KBM-7 (cell line): ENCODE measurements at places on chromosomes 3 and 15.

DNA sequence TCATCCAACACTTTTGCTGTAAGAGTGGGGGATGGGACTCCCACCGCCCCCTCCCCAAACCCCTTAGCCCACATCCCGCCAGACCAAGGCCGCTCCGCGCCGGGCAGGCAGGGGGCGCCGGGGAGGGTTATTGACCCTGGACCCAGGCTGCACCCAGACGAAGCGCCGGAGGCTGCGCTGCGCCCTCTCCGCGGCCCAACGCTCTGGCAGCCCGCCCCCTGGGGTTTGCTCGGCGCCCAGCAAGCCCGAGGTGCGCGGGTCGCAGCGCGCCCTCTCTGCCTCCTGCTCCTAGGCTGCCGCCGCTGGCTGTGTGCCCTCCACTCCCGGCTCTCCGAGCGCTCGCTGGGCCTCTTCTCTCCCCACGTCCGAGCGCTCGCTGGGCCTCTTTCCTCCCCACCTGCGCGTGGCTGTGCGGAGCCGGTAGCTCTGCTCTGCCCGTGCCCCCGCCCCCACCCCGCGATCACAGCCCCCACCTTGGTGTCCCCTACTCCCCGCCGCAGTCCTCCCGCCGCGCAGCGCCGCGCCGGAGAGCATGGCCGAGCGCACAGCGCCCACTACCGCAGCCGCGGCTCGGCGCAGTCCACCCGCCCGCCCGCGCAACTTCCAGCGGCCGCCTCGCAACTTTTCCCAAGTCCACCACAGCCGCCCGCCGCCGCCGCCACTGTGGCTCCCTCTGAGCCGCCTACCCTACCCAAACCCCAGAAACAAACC is 1.2 kb downstream of the MECOM start:
- DNase-seq = peak; percentile 79

- DNase-seq = peak; percentile 44
Observed at GRCh38 chr3:46981932-46982471, 2.5 kb downstream of the NBEAL2 start.

- peak; percentile 89 for DNase-seq
Observed at GRCh38 chr3:141796081-141796888, 33.1 kb downstream of the GRK7 start.

DNA sequence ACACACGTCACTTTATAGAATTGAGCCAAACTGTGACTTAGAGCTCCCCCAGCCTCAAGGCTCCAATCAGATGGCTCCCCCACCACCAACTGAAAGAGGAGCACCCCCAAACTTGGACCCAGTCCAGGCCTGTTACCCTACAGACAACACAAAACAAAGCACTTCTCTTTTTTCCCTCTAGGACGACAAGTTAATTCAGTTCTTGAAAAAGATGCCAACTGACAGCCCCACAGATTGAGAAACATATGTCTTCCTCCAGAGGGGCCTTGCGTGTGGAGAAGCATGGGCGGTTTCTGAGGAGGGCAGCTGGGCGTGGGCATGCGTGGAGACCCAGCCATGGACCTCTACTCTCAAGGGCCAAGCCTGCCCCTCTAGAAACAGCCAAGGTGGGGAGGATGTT is 229.5 kb downstream of the SHQ1 start:
- peak; percentile 87 for DNase-seq

DNA sequence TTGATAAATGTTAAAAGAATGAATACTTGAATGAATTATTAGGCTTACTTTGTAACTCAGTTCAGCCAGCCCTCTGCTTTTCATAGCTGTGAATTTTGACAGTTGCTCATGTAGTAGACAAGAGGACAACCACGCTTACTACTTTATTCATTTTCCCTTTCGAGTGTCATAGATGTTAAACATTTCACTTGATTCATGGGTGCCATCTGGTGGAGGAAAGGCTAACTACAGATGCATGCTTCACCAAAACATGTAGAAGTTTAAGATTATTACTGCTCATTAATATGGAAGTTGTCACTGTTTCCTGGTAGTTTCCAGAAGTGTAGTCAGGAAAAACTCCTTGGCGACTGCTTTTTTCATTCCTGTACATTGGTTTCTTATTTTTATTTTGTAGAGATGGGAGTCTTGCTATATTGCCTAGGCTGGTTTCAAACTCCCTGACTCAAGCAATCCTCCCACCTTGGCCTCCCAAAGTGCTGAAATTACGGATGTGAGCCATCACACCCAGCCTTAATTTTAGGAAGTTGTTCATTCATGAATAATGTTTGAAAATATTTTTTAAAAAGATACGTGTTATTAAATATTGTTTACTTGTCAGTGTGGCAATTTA is 163.2 kb downstream of the B3GALNT1 start:
- peak; percentile 82 for DNase-seq

DNA sequence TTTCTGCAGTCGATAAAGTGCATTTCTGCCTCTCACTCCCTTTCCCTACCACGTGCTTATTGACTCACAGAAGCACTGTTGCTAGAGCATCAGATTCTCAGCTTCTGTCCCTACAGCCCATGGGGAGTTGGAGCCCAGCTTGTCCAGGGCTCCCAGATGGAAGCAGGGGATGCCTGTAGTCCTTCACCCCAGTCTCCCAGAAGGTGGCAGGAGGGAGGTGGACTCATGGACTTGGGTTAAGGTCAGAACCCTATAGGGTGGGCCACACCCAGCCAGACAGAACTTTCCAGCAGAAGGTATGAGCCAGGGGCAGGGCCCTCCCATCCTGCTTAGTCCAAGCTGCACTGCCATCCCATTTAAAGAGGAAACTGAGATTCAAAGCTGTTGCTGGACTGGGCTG is 33.1 kb upstream of the SEMA3F start:
- DNase-seq = no peak

- no peak for DNase-seq
Observed at GRCh38 chr15:70704166-70704565, 59.2 kb downstream of the UACA start.

DNA sequence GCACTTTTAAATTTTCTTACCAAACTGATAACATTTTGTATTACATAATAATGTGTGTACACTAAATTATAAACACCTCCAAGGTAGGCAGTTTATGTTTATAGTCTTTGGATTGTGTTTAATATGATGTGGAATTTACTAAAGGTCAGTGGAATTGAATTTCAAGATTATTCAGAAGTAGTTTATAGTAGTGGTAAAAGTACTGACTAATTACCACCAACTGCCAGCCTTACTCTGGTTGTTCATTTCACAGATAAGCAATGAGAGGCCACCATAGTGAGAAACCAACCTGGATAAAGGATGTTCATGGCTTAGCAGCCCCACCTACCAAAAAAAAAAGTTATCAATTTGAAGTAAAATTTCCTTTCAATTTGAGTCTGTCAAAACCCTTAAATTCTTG is 54.0 kb upstream of the EIF5A2 start:
- no peak for DNase-seq

DNA sequence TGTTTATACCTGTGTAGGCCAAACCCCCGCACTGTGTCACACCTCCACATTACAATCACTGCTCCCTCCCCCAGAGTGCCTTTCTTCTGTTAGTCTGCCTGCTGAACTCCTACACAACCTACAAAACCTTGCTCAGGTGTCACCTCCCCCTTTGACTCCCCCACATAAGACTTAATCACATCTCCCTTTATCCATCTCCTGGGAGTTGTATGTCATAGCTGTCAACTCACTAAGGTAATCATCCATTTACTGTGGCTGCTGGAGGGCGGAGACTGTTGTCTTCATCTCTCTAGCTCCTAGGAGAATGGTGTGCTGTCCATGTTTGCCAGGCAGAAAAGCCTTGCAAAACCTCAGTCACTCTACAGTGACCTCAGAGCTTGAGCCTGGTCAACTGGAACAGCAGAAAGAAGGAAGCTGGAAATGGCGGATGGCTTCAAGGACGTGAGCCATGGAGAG is 43.8 kb downstream of the ZNF710 start:
- DNase-seq = no peak

GRCh38 chr3:105959851-105960250 is 91.0 kb upstream of the CBLB start:
- DNase-seq = peak; percentile 33

- no peak for DNase-seq
Observed at GRCh38 chr15:70502529-70502928, 260.8 kb downstream of the UACA start.

- DNase-seq = no peak
Observed at GRCh38 chr3:98048586-98048985, 13.5 kb upstream of the GABRR3 start.

- peak; percentile 73 for DNase-seq
Observed at GRCh38 chr3:152258448-152259393, 10.0 kb upstream of the MBNL1 start.

DNA sequence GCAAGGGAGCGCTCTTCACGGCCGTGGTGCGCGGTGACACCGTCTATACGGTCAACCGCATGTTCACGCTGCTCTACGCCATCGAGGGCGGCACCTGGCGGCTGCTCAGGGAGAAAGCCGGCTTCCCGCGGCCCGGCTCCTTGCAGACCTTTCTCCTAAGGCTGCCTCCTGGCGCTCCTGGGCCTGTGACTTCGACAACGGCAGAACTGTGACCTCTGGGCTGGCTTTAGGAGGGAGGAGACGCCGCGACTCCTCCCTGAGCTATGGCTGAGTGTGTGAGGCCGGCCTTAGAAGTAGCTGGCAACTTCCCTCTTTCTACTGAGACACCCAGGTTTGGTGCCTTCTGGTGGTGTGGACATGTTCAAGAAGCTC is 1.4 kb downstream of the KBTBD13 start:
- peak; percentile 41 for DNase-seq

GRCh38 chr15:100880139-100880896 is 687 bp downstream of the ALDH1A3 start:
- DNase-seq = no peak

- DNase-seq = peak; percentile 63
Observed at GRCh38 chr15:78170848-78171773, 21.9 kb downstream of the IDH3A start.

- no peak for DNase-seq
Observed at GRCh38 chr15:63872759-63873510, 39.2 kb upstream of the HERC1 start.

DNA sequence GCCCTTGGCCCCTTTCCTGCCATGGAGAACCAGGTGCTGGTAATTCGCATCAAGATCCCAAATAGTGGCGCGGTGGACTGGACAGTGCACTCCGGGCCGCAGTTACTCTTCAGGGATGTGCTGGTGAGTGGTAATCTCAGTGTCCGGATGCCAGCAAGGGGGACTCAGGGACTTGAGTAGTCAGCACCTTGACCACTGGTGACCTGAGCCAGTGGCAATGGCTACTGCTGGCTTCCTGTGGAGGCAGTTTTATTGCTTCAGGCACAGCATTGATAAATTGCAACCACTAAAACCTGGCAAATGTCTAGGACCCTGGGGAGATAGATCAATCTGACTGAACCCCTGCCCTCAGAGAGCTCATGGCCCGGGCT is 830 bp downstream of the MAP2K5 start:
- no peak for DNase-seq

- DNase-seq = peak; percentile 89
Observed at GRCh38 chr15:91253605-91254004, 153.5 kb downstream of the SV2B start.

DNA sequence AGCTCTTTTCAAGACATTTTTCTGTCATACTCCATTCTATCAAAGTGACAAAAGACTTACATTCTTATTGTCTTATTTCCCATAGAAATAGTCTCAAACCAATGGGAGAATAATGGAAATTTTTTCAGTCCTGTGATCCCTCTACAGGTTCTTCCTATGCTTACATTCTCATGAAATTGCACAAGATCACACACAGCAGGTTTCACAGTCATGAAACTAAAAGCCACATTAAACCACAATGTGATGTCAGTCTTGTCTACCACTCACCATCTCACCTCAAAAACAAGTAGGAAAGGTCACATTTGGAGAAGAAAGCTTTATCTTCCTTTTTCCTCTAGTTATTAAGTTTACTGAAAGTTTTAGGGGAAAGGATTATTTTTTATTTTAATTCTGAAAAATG is 161.0 kb upstream of the RORA start:
- DNase-seq = no peak
